ENCODE measurements at places on chromosomes 11 and 22.

GRCh38 chr11:4065086-4065485 lies 29.5 kb upstream of the RRM1 start:
- no peak overlapping the region for H3K27ac ChIP-seq
- no peak overlapping the region for H3K4me3 ChIP-seq
- peaks cover 7% of the 10 kb centered on the region for H3K36me3 ChIP-seq

- H3K27ac ChIP-seq: peak overlapping the region; percentile 18
- DNase-seq: no peak
- H3K27me3 ChIP-seq: no peaks in the 10 kb centered on the region
Measured at GRCh38 chr11:86818462-86819192, 18.3 kb downstream of the PRSS23 start.

DNA sequence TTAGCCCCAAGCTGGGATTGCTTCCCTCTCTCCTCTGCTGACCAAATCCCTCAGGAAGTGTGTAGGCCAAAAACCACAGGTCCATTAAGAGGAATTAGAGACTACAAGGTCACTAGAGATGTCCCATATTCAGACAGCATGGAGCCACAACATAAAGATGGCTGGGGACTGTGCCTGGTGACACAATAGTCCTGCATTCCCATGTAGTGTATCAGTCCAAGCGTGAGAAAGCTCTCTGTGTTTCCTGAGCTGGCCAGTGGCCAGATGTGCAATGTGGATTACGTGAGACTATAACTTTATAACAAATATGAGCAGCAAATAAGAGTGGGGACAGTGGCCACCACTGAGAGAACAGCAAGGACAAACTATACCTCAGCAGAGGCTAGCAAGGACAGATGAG lies 7.6 kb upstream of the MS4A10 start:
- H3K27me3 ChIP-seq: peaks cover 19% of the 10 kb centered on the region
- H3K4me3 ChIP-seq: no peak overlapping the region
- DNase-seq: peak; percentile 92
- H3K4me1 ChIP-seq: peaks cover 15% of the 10 kb centered on the region

GRCh38 chr11:57424792-57425564 lies 1.9 kb downstream of the SLC43A3 start:
- DNase-seq: peak; percentile 89
- peaks cover 45% of the 10 kb centered on the region for H3K4me1 ChIP-seq
- H3K27me3 ChIP-seq: no peaks in the 10 kb centered on the region
- H3K27ac ChIP-seq: peak overlapping the region; percentile 96
- H3K36me3 ChIP-seq: peaks cover 25% of the 10 kb centered on the region

DNA sequence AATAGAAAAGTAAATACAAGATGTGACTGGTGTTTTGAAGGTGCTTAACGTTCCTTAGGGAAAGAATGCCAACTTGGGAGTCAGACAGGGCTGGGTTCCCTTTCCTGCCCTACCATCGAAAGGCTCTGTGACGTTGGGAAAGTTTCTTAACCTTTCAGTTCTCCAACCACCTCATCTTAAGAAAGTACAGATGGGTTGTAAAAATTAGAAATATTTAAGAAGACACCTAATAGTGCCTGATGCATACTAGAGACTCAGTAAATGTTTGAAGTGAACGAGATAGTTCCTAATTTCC lies 1.1 kb downstream of the GTPBP1 start:
- H3K36me3 ChIP-seq: peaks cover 12% of the 10 kb centered on the region
- H3K27me3 ChIP-seq: no peaks in the 10 kb centered on the region
- DNase-seq: no peak
- H3K4me3 ChIP-seq: peak overlapping the region; percentile 90
- H3K4me1 ChIP-seq: peaks cover 22% of the 10 kb centered on the region
- H3K27ac ChIP-seq: peak overlapping the region; percentile 59

- no peak overlapping the region for H3K4me3 ChIP-seq
- DNase-seq: no peak
- H3K4me1 ChIP-seq: no peaks in the 10 kb centered on the region
- H3K36me3 ChIP-seq: no peaks in the 10 kb centered on the region
- no peak overlapping the region for H3K27ac ChIP-seq
Measured at GRCh38 chr11:24587635-24588034, 90.8 kb downstream of the LUZP2 start.

- H3K4me1 ChIP-seq: peaks cover 18% of the 10 kb centered on the region
- H3K27me3 ChIP-seq: no peaks in the 10 kb centered on the region
- no peak overlapping the region for H3K27ac ChIP-seq
- no peak overlapping the region for H3K4me3 ChIP-seq
Measured at GRCh38 chr22:28064920-28065319, 145.9 kb upstream of the PITPNB start.

- peaks cover 6% of the 10 kb centered on the region for H3K4me1 ChIP-seq
- H3K27ac ChIP-seq: no peak overlapping the region
- H3K36me3 ChIP-seq: peaks cover 86% of the 10 kb centered on the region
Measured at GRCh38 chr11:68598816-68599653, 85.3 kb upstream of the GAL start.

GRCh38 chr11:82864268-82864667 lies 36.0 kb downstream of the PRCP start:
- no peaks in the 10 kb centered on the region for H3K36me3 ChIP-seq
- peaks cover 18% of the 10 kb centered on the region for H3K4me1 ChIP-seq
- no peak overlapping the region for H3K27ac ChIP-seq
- H3K27me3 ChIP-seq: no peaks in the 10 kb centered on the region

DNA sequence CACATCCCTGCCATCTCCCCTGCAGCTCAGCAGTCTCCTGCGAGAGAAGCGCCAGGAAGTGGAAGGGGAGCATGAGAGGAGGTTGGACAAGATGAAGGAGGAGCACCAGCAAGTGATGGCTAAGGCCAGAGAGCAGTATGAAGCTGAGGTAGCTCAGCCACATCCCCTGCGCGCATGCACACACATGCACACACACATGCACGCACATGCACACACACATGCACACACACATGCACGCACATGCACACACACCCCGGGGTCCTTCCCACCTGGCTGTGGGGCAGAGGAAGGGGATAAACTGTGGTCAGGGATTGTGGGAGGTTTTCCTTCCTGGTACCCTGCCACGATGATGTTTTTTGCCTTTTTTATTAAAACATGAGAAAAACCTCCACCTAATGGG lies 65.3 kb downstream of the CEP164 start:
- H3K4me1 ChIP-seq: peaks cover 16% of the 10 kb centered on the region
- no peaks in the 10 kb centered on the region for H3K27me3 ChIP-seq
- no peak overlapping the region for H3K27ac ChIP-seq
- H3K4me3 ChIP-seq: no peak overlapping the region
- no peak for DNase-seq

DNA sequence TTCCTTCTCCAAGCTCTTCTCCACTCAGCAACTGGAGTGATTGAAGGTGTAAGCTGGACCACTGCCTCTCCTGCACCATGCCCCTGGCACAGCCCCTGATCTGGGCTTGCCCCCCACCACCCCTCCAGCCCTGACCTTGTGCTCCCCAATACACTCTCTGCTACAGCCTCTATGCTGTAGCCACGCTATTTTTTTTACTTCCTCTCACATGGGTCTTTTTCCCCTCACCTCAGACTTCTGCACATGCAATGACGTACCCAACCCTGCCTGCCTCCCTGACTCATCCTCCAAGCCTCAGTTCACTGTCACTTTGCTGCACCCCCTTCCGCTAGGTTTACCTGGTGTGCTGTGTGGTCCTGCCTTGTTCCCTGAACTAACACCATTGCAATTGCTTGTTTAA lies 9.0 kb downstream of the CSNK2A3 start:
- H3K4me3 ChIP-seq: no peak overlapping the region
- H3K27me3 ChIP-seq: peaks cover 18% of the 10 kb centered on the region
- peaks cover 3% of the 10 kb centered on the region for H3K4me1 ChIP-seq
- no peak for DNase-seq
- no peak overlapping the region for H3K27ac ChIP-seq
- H3K36me3 ChIP-seq: no peaks in the 10 kb centered on the region

- no peaks in the 10 kb centered on the region for H3K36me3 ChIP-seq
- peaks cover 20% of the 10 kb centered on the region for H3K27me3 ChIP-seq
- peaks cover 5% of the 10 kb centered on the region for H3K4me1 ChIP-seq
- DNase-seq: peak; percentile 97
- H3K4me3 ChIP-seq: no peak overlapping the region
Measured at GRCh38 chr22:19527861-19528417, 3.7 kb upstream of the CLDN5 start.

GRCh38 chr11:63564784-63565350 lies 1.7 kb upstream of the PLAAT2 start:
- no peaks in the 10 kb centered on the region for H3K27me3 ChIP-seq
- no peaks in the 10 kb centered on the region for H3K36me3 ChIP-seq
- H3K4me3 ChIP-seq: no peak overlapping the region
- no peak overlapping the region for H3K27ac ChIP-seq
- DNase-seq: no peak

DNA sequence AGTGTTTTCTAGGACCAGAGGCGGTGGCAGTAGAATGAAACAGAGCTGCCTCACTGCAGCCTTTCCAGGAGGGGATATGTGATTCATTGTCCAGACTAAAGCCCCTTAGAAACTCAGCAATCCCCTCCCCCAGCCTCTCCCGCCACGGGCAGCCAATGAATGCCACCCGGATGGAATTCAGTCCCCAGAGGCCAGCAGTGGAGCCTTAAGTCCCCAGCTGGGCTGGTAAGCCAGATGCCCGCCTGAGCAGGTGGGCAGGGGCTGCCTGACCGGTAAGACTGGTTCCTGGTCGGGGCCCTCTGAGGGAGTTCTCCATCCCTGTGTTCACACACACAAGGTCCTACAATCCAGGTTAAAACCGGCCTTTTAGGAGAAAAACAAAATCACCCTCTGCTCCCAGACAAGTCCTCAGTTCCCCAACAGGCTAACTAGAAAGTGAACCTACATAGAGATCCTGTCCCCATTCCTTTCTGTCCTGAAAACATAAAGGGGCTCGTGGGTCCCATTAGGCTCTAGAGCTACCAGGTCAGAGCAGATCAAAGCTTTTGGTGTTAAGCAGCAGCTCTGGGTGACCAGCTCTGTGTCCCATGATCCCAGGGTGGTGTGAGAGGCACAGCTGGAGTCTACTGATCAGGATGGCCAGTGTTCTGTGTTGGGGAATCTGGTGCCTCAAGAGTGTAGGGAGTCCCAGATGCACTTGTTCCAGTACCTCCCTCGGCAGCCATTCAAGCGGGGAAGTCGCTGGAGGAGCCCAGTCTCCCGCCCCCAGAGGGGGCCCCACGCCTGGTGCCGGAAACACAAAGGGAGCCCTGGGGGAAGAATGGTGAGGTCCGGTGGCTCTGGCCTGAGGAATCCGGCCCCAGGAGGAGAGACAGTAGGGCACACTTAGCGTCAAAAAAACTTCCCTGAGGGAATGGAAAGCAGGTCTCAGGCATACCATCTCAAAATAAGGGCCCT lies 2.6 kb downstream of the PATZ1 start:
- no peaks in the 10 kb centered on the region for H3K27me3 ChIP-seq
- no peak overlapping the region for H3K4me3 ChIP-seq
- peak; percentile 84 for DNase-seq
- H3K36me3 ChIP-seq: peaks cover 21% of the 10 kb centered on the region
- peaks cover 18% of the 10 kb centered on the region for H3K4me1 ChIP-seq

DNA sequence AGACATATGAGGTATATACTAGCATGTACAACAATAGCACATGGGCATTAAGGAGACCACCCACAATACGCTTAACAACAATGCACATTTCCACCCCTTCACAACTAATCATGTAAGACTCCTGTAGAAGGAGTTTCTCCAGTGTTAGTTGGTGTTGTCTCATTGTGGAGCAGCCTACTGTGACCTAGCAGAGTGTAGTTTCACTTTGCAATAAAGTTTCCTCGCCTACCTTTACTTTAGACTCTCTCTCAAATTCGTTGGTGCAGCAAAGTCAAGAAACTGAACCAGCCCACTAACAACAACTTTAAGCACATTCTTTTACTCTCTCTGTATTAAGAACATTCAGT lies 863.6 kb downstream of the FAM181B start:
- no peaks in the 10 kb centered on the region for H3K36me3 ChIP-seq
- H3K27ac ChIP-seq: no peak overlapping the region
- H3K4me1 ChIP-seq: no peaks in the 10 kb centered on the region
- no peak overlapping the region for H3K4me3 ChIP-seq
- DNase-seq: no peak
- no peaks in the 10 kb centered on the region for H3K27me3 ChIP-seq

GRCh38 chr11:47268448-47269001 lies 1.4 kb upstream of the MADD start:
- H3K4me3 ChIP-seq: peak overlapping the region; percentile 80
- H3K4me1 ChIP-seq: peaks cover 33% of the 10 kb centered on the region
- DNase-seq: peak; percentile 73
- no peaks in the 10 kb centered on the region for H3K27me3 ChIP-seq
- peak overlapping the region; percentile 86 for H3K27ac ChIP-seq
- H3K36me3 ChIP-seq: no peaks in the 10 kb centered on the region

GRCh38 chr11:64218628-64219353 lies 7.2 kb downstream of the TRPT1 start:
- H3K36me3 ChIP-seq: peaks cover 5% of the 10 kb centered on the region
- DNase-seq: no peak
- no peak overlapping the region for H3K27ac ChIP-seq

DNA sequence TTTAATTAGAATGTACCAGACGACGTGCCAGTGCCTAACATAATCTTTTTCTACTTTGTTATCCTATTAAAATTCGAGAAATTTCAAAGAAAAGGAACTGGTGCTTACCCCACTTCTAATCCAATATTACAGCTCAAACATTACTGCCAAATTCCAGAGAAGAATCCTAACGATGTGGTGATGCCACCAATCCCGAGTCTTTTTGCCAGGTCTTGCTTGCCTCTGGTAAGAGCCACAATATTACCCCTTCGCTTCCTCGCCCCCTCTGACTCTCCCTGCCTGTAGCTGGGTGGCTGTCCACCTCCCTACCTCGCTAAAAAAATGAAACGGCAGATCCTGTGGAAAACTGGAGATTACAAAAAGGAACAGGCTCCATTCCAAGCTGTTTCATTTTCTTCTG lies 49.4 kb upstream of the TBCEL start:
- H3K4me3 ChIP-seq: no peak overlapping the region
- H3K4me1 ChIP-seq: no peaks in the 10 kb centered on the region
- H3K27me3 ChIP-seq: no peaks in the 10 kb centered on the region
- no peak for DNase-seq
- H3K27ac ChIP-seq: no peak overlapping the region
- no peaks in the 10 kb centered on the region for H3K36me3 ChIP-seq

- no peak overlapping the region for H3K27ac ChIP-seq
- H3K4me1 ChIP-seq: no peaks in the 10 kb centered on the region
- no peaks in the 10 kb centered on the region for H3K27me3 ChIP-seq
- no peak for DNase-seq
Measured at GRCh38 chr11:116537709-116538108, 235.1 kb downstream of the BUD13 start.

DNA sequence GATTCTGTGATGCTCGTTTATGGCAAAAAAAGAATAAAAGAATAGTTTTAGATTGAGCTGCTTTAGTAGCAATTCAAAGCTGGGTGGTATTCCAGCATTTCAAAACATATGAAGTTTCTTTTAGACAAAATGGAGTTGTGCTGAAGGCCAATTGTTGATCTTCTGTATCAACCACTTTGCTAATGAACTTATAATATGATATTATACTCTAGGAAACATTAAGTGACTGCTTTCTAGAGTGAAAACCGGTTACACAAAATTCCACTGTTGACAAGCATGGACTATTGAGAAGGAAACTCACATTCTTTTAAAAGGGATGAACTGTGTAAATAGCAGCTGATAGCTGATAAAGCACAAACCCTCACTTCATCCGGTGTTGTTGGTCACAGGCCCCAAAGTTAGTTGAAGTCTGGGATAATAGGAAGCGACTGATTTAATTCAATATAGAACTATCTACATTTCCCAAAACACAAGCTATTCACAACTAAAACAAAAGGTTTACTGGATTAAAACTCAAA lies 255.1 kb downstream of the CADM1 start:
- no peaks in the 10 kb centered on the region for H3K27me3 ChIP-seq
- no peak overlapping the region for H3K4me3 ChIP-seq
- H3K27ac ChIP-seq: no peak overlapping the region
- DNase-seq: no peak
